ENCODE measurements at places on chromosomes 13 and 19.
A peak's percentile ranks its signal among the peaks of the same experiment; 100 is the strongest.

DNA sequence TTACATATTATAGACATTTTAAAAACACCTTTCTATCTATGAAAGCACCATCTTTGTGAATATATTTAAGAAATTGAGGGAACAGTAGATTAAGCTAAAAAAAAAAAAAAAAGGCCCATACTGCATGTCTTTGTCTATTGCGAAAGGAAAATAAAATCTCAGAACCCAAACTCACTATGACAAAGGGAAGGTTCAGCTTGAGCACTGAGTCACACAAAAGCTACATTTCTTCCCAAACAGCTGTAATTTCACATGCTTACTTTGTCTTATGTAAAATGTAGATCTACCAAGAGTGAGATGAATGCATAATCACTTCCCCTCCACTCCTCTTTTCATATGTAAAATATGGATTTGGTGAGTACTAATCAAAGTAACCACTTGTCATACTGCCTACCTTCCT lies 640.1 kb upstream of the KLF12 start:
- no peak for DNase-seq

DNA sequence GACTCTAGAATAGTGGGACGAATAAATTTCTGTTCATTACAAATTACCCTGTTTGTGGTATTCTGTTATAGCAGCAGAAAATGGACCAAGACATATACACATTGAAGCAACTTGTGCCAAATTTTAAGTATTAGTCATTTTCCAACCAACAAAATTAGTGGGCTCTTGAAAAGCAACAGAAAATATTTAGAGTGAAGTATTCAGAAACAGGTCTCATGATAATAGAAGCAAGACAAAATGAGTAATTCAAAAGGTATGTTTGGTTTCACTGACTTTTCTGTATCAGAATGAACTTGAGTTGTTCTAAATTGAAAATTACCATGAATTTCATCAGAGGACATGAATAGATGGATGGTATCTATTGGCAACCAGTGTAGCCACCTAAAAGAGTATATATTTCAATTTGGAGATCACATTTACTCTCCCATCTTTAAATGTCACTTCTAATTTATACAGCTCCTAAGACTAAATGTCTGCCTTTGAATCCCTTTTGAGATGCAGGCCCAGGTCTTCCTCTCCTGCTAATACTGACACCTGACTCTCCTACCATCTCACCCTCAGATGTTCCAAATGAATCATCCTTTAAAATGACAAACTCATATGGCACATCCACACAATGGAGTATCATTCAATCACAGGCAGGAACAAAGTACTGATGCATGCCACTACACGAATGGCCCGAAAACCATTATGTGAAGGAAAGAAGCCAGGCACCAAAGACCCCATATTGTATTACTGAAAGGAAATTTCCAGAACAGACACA lies 40.7 kb upstream of the DOCK9 start:
- no peak for DNase-seq

- peak; percentile 48 for DNase-seq
These were observed 42.0 kb upstream of the IPO5 start for GRCh38 chr13:97911311-97912138.

GRCh38 chr13:25394402-25395060 lies 22.8 kb downstream of the ATP8A2 start:
- no peak for DNase-seq

GRCh38 chr13:28239374-28239773 lies 101.0 kb downstream of the PAN3 start:
- DNase-seq = no peak

GRCh38 chr19:2500841-2501261 lies 24.9 kb downstream of the GADD45B start:
- DNase-seq = no peak

GRCh38 chr13:105805892-105806627 lies 729.4 kb downstream of the EFNB2 start:
- DNase-seq = no peak

DNA sequence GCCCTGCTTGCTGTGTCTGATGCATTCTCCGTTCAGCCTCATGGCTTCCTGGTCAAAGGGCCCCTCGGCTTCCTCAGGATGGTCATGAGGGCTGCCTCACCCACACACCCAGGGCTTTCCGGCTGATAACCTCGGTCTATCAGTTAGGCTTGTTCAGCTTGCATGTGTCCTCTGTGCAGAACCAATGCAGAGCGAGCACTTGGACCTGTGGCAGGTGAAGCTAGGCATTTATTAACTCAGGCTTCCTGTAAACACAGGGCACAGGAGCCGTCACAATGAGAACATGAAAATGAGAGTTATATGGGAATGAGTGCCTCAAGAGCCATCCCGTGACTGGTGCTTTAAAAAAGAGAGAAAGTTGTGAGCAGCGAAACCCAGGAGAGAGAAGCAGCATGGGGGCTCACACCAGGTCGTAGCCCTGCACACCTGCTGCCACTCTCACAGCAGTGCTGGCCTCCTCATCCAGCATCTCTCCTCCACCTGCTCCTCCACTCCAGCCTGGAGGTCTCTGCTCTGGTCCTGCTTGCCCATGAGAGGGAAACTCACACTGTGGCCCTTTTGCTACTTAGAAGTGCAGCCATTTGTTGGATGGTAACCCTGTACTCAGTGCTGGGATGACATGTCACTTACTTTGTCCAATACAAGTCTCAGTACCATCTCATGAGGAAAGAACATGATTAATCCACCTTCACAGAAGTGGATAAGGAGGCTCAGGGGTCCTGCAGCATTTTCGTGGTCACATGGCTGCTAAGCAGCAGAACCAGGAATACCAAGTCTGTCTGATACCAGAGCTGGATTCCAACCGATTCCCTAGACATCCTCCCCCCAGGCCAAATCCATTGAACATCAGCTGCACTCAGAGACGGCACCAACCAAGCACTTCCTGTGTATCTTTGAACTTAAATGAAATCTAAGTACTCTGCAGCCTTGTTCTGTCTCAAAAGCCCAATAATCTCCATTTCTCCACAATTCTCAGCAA lies 50.5 kb upstream of the IRS2 start:
- DNase-seq = peak; percentile 53

DNA sequence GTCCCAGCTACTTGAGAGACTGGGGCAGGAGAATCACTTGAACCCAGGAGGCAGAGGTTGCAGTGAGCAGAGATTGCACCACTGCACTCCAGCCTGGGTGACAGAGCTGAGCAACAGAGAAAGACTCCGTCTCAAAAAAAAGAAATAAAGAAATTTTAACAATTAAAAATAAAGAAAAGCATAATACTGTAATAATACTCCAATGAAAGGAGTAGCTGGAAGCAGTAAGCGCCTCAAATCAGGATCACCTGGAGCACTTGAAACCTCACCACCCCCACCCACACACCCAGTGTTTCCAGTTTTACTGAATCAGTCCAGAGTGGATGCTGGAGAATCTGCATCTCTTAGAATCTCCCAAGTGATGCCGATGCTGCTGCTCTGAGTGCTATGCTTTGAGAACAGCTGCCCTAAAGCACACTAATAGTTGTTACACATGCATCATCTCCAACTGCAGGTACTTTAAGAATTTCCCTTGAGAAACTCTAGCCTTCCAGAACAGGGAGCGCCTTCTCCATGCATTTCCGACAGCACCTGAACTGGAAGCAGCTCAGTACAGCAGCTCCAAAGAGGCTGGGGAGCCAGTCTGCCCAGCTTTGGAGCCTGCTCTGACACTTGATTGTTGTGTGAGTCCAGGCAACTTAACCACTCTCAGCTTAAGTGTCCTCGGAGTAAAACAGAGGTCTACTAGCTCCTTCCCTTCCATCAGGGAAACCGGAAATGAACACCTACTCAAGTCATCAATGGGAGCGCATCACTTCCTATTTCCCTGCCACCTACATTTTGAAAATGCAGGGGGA lies 2.9 kb downstream of the ABCC4 start:
- DNase-seq = no peak

DNA sequence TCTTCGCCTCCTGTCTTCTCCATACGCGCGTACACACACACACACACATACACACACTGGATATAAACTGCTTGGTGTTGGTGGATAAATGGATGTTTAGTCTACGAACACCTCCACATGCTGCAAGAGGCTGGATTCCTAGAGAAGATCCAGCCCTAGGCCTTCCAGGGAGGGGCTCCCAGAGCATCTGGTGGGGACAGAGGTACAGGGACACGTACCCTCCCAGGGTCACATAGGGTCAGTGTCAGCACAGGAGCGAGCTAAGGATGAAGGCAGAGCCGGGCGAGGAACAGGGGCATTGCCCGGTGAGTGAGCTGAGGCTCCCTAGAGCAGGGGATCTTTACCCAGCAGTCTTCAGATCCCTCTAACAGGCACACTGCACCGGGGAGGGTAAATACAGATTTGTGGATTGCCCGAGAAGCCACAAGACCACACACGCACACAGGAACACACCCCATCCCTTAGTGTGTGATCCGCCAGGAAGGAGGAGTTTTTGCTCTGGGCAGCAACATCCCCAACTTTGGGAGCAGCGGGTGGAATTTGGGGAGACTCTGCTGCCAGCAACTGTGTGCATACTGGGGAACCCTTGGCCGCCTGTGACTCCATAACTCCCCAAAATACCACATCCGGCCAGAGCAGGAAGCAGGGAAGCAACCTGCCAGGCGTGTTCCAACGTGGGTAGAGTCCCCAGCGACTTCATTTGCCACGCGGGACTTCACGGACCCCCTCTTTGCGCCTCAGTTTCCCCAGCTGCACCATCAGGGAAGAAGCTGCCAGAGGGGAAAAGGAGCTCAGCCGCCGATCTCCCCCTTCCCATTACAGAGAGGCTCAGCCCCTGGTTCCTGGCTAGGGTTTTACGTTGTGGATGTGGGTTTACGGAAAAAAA lies 5.8 kb upstream of the TLE2 start:
- no peak for DNase-seq

- no peak for DNase-seq
These were observed 7.0 kb upstream of the RNF6 start for GRCh38 chr13:26229080-26229615.

GRCh38 chr13:113616281-113616906 lies 31.8 kb downstream of the TFDP1 start:
- no peak for DNase-seq

- no peak for DNase-seq
These were observed 1215.6 kb downstream of the EFNB2 start for GRCh38 chr13:105319875-105320274.

Data from NCI-H146 (cell line).